ENCODE measurements at places on chromosomes 6 and 20. TPM values are rescaled to one million over a fixed set of nuclear protein-coding genes. Genes with fewer than 3 reads are reported as not detected.

- no peak for DNase-seq
Measured at GRCh38 chr6:169766232-169766631, 14.8 kb downstream of the ERMARD start.

- DNase-seq = peak; percentile 45
Measured at GRCh38 chr6:41278699-41279405, 7.6 kb downstream of the TREM1 start.

Gene MDFI
- not detected for total RNA-seq

Gene CLIC5
- 1.3 TPM for total RNA-seq

Gene TMEM244
- total RNA-seq = not detected

Gene OR2H1
- total RNA-seq = not detected

- DNase-seq = no peak
Measured at GRCh38 chr6:27812805-27813492, 99.2 kb downstream of the OR2B2 start.

DNA sequence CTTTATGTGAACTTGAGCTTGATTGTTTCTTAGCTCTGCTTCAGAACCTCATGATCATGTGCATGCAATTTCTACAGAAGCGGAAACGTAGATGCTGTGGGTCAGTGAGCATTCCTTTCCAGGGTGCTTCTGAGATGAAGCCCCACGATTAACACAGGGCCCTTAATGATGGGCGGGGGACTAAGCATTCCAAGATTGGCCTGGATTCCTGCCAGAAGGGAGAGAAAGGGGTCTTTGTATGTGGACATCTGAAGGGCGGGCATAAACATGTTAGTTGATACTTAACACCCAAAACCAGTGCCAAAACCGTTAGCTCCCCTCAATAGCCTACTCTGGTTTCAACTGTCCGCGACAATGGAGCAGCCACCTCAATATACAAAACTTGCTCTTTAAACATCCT is 46.9 kb upstream of the POU3F2 start:
- DNase-seq = no peak

DNA sequence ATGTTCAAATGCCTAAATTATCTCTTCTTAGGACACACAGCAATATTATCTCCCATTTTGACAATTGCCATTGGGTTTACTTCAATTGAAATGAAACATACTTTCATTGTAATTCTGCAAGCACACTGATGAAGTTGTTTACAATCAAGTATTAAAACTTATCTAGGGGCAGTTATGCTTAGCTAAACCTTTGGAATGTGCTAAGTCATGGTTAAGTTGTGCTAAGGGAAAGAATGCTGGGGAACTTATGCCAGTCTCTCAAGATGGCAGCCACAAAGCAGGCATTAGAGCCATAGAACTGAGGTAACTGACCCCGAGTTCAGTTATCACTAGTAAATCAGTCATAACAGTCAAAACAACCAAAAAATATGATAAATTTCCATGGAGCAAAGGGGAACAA is 59.1 kb upstream of the NT5E start:
- DNase-seq = no peak

GRCh38 chr20:14711652-14712051 is 374.2 kb upstream of the FLRT3 start:
- no peak for DNase-seq

- DNase-seq = no peak
Measured at GRCh38 chr6:153031335-153031955, 28.9 kb upstream of the MTRF1L start.

- no peak for DNase-seq
Measured at GRCh38 chr6:40506954-40507353, 80.2 kb downstream of the LRFN2 start.
